ENCODE measurements at places on chromosomes 11 and 22.

- DNase-seq = peak; percentile 92
Measured at GRCh38 chr22:19880786-19881569, 26.3 kb upstream of the GNB1L start.

DNA sequence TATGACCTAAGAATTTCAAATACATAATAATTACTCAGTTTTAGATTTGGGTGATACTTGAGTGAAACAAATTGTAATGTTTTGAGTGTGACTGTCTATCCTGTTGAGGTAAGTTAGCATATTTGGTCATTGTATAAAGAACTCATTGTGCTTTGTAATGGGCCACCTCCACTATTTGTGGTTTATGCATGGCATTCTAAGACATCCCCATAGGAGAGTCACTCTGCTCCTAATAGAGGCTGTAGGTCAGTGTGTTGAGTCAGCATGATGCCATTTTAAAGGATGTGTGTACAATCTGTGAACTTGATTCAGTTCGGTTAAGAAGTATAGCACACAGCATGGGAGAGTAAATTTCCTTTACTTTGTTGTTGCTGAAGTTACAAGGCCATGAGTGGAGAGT, 1112.4 kb downstream of the JRKL start:
- DNase-seq = no peak

GRCh38 chr11:131940126-131940525, 569.7 kb downstream of the NTM start:
- DNase-seq = no peak

- no peak for DNase-seq
Measured at GRCh38 chr22:16776080-16776479, 49.1 kb downstream of the XKR3 start.

DNA sequence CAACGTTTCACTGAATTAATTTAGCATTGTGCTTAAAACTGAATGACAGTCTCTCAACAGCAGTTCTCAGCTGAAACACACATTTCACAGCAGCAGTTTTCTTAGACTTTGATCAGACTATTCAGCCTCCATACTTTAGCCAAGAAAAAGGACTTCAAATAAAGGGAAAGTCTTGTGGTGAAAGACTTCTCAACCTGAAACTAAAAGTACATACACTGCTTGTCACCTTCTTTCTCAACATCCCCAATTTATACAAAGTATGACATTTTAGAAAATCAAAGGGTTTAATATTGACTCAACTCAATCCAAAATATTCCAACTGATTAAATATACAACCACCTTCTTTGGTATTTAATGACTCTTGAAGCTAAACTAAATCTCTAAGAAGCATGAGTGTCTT, 419.0 kb downstream of the LRRC4C start:
- DNase-seq = no peak

DNA sequence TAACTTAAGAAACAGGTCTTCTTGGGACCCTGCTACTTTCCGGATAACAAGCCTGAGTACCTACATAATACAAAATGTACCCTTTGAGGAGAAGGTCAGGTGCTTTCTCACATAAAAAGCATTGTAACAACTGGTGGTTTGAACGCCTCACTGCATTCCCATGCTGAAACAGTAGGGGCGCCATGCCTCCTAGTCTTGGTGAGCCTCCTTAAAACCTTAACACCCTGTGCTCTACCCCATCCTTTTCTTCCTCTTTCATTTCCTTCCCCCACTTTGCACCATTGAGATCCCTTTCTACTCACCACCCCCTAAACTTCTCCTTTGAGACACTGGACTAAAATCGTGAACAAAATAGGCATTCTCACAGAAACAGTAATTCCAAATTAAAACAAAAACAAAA, 729.3 kb downstream of the NTM start:
- no peak for DNase-seq

DNA sequence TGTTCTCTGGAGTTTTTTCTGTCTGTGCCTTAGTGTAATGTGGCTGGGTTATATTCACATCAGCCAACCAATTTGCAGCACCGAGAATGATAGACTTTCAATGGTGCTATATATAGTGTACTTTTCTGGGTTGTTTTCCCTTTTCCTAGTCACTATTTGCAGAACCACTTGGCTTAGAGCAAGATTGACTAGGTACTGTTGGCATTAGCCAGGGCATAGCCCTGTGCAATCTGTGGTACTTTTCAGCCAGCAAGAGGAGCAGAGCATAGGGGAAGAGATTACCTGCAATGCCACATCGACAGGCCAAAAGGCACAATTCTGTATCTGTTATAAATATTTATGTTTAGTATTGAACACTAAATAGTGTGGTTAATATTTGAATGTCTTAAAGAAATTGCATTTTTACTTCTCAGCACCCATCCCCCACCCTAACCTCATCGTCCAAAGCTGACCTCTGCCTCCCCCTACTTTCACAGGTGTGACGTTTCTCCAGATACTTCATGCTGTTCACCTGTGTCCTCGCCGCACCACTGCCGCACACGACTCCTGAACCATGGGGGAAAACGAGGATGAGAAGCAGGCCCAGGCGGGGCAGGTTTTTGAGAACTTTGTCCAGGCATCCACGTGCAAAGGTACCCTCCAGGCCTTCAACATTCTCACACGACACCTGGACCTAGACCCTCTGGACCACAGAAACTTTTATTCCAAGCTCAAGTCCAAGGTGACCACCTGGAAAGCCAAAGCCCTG, 51.4 kb downstream of the MICAL2 start:
- no peak for DNase-seq

DNA sequence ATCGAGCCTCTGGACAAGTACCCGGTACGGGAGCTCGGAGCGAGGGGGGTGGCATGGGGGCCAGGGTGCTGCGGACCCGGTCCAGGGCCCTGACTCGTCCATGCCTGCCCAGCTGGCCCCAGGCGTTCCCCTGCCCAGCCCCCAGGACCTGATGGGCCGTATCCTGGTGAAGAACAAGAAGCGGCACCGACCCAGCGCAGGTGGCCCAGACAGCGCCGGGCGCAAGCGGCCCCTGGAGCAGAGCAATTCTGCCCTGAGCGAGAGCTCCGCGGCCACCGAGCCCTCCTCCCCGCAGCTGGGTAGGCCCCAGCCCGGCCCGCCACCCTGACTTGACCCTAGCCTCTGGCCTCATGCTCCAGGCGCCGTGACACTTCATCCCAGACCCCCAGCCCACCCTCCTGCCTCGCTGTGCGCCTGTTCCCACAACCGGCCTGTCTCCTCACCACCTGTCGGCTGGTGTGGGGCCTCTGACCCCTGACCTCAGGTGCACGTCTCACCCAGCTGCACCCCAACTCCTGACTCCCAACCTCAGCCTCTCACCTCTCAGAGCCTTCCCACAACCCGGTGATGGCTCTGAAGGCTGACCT, 7.7 kb downstream of the PLCB3 start:
- DNase-seq = no peak

- peak; percentile 98 for DNase-seq
Measured at GRCh38 chr11:62771144-62772021, at the start of gene TAF6L. TSS of gene TAF6L (plus strand) at chr11:62771396. CDS start at chr11:62775784, 4,388 bp downstream.

DNA sequence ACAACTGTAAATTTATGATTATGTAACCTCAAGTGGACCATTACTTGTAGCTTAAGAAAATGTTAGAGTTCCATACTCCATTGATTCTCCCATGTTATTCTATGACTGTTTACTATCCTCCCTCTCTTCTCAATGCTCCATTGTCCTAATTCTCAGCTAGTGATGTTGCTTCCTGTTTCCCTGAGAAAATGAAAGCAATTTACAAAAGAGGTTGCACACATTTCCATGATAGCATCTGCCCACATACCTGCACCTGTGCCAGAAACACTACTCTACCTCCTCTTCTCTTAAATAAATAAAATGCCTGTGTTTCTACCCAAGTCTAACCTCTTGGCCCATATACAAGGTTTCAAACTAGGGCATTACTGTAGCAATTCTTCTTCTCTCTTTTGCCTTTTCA, 1620.9 kb downstream of the FAM181B start:
- DNase-seq = no peak

DNA sequence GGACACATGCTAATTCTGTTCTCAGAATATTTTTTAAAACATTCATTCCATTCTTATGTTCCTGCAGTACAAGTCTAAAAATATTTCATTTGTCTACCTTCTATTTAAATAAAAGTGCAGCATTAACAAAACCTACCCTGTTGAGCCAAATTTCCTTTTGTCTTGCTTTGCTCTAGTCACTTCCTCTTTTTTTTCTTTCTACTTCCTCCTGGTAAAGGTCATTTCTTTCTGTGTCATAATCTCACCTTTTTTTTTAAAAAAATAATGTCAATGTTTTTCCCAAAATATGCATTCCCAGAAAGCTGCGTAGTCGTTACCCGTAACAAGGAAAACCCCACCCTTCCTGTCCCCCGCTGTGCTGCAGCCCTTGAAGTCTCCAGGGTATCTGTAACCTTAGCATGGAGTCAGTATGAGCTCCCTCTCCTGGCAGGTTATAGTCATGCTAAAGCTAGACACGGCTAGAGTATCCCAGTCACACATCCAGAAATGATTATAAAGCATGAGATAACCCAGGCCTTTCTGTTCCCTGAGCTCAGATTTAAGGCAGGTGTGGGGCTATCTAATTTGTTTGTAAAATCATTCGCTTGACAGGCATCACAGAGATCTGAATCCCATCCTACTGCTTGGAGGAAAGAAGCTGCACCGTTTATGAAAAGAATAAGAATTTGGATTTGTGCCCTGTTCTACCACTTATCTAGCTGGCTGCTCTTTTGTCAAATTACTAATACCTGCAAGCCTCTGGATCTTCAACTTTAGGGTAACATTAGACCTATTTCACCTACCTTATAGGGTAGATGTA, 51.1 kb upstream of the EED start:
- DNase-seq = peak; percentile 36

DNA sequence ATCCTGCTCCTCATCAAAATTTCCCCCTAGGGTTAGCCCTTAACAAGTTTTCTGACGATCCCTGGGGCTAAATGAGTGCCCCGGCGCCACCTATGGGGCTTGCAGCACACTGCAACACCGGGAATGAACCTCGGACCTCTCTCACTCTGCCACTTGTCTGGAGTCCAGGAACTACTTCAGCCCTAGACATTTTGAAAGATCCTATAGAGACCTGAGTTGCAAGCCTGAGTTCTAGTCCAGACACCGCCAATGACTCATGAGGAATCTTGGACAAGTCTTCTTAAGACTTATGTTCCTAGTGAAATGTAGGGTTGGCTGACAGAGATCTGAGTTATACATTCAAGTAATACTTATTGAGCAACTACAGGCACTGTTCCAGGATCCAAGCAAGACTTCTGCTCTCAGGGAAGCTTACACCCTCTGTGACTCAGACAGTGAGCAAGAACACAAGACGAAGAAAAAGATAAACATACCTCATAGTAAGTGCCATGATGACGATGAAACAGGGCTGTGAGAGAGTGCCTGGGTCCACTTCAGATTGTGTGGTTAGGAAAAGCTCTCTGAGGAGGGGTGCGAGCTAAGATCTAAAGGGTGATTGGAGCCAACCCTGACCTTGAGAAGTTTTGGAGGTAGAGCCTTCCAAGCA, 10.2 kb upstream of the STK33 start:
- DNase-seq = peak; percentile 52

DNA sequence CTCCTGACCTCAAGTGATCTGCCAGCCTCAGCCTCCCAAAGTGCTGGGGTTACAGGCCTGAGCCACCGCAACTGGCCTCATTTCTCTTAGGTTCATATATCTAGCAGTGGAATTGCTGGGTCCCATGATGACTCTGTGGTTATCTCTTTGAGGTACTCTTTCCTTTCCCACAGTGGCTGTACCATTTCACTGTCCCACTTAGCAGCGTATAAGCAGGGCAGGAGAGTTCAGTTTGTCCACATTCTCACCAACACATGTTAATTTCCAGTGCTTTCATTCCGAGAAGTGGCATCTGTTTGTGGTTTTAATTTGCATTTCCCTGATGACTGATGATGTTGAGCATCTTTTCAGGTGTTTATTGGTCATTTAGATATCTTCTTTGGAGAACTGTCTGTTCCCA, 16.4 kb downstream of the PRR5 start:
- no peak for DNase-seq
